Activated naive CD4-positive, alpha-beta T cell treated with anti-CD3 and anti-CD28 coated beads for 36 hours (primary cell): ENCODE measurements at places on chromosomes 5 and 9. TPM values are rescaled to one million over a fixed set of nuclear protein-coding genes. Genes with fewer than 3 reads are reported as not detected.

EFNA5 gene
- total RNA-seq: not detected

CXXC5 gene
- 1.2 TPM for total RNA-seq

PCDHA4 gene
- not detected for total RNA-seq

SHISAL2B gene
- total RNA-seq: not detected

ACTBL2 gene
- total RNA-seq: not detected

CA9 gene
- 0.38 TPM for total RNA-seq

MAP1B gene
- total RNA-seq: 0.32 TPM

SPINK6 gene
- not detected for total RNA-seq

GDA gene
- total RNA-seq: not detected

DOLPP1 gene
- 15.5 TPM for total RNA-seq

NADK2 gene
- 20.0 TPM for total RNA-seq

CLIC3 gene
- not detected for total RNA-seq

SLC27A6 gene
- total RNA-seq: not detected

HTR1A gene
- total RNA-seq: not detected
